ENCODE measurements at places on chromosomes 7 and 10.

DNA sequence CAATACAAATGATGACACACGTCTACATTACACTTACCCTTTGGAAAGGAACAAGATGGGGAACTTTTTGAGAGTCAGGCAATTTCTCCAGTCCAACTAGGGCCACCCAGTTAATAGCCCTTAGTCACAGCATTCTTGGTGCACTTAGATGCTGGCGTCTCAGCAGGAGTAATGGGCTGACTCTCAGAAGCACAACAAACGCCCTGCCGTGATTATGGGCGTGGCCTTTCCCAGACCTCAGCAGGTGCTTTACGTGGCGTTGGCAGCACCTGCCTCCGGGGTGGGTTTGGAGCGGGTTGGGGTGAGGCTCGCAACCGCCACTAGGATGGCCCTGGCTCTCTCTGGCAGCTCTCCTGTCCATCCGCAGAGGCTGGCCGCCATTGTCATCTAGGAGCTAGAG, 147.6 kb upstream of the SHH start:
- no peak for DNase-seq

GRCh38 chr7:51590746-51591145, 274.1 kb upstream of the COBL start:
- no peak for DNase-seq

GRCh38 chr7:2566890-2567678, 8.3 kb downstream of the IQCE start:
- DNase-seq = no peak

DNA sequence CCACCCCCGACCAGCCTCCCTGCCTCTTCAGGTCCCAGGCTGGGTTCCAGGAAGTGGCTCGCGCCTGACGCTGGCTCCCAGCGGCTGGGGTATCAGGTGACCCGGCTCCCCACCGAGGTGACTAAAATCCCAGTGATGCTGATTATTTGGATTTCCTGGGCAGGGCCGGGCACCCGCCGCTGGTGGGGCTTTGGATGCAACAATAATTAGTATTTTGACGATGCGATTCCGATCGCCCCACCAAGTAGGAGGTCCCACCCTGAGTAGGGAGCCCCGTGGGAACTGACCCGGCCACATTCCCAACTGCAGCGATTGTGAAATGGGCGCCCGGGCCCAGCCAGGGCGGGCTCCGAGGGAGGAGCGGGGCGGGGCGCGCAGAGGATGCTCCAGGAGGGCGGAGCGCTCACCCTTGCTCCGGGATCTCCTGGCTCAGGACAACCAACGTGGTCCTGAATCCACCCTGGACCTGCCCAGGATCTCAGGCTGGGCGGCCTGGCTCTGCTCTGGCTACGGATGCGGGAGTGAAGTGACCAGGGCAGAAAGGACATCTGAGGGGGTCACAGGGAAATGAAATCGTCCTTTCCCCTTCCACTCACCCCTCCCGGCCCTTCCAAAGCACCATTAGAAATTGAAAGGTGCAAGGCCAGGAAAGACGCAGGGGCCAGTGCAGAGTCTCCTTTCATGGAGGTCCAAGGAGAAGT, 32.6 kb downstream of the DUSP5 start:
- no peak for DNase-seq

DNA sequence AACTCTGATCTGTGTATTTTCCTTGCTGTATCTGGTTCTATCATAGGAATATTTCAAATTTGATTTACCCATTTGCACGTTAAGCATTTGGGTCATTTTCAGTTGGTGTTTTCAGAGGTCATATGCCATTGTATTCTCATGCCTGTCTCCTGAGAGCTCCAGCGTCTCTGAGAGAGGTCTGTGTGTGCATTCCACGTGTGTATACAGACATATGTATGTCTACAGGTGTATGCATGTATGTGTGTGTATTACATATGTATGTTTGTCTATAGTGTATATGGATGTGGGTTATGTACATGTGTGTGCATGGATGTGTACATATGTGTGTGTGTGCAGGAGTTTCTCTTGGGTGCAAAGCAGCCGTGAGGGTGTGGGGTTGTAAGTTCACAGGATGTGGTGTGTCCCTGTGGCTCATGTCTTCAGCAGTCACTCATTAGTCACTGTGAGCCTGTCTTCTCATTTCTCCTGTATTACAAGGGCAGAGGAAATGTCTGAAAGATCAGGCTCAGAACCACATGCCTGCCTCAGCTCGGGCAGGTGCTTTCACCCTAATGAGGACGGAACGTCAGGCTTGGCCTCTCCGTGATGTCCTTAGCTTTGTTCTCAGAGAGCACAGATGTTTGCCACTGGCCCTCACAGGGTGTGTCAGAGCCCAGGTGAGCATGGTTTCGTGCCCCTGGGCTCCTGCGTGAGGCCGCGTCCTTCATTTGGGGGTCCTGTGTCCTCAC, 101.6 kb downstream of the NKX6-2 start:
- no peak for DNase-seq

DNA sequence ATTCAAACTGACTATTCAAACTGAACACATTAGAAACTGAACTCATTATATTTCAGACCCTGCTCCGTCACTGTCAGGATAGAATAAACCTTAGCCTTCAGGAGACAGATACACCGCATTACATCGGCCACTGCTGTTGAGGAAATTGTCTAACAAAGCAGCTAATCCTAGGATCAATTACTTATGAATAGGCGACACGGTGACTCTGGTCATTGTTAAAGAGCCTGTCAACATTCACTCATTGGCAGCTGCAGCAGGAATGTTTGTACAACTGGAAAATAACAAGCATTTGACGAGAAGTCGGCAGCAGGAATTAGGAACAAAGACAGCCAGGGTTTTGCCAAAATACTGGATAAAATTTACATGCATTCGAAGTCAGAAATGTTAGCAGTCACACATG, 112.0 kb upstream of the MKX start:
- DNase-seq = no peak

DNA sequence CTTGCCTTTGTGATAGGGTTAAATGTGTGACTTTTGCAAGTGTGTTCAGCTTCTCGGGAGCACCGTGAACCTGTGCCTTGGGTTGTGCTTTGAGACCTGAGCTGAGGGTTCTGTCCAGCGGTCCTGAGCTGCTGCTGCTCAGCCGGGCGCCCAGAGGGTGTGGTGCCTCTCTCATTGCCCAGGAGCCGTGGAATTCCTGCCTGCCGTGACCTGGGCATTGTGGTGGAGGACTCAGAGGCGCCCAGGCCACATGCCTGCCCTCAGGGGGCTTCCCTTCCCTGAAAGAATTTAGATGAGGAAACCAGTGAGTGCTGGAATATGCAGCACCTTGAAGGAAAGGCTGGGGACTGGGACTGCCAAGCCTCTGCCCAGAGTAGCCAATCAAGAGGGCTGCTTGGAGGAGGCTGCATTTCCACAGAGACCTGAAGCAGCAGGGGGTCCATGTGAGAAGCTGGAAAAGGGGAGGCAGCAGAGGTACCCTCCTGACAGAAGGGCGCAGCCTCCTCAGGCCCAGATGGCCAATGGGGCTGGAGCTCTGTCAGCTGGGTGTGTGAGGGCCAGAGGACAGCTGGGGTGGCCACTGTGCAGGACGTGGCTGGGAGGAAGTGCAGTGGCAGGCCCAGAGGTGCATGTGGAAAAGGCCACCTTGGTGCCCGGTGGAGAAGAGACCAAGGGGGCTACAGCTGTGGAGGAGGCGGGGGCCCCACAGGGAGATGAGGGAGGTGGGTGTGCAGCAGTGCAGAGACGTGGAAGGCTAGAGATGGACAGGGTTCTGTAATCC, 107.3 kb downstream of the NKX6-2 start:
- no peak for DNase-seq

DNA sequence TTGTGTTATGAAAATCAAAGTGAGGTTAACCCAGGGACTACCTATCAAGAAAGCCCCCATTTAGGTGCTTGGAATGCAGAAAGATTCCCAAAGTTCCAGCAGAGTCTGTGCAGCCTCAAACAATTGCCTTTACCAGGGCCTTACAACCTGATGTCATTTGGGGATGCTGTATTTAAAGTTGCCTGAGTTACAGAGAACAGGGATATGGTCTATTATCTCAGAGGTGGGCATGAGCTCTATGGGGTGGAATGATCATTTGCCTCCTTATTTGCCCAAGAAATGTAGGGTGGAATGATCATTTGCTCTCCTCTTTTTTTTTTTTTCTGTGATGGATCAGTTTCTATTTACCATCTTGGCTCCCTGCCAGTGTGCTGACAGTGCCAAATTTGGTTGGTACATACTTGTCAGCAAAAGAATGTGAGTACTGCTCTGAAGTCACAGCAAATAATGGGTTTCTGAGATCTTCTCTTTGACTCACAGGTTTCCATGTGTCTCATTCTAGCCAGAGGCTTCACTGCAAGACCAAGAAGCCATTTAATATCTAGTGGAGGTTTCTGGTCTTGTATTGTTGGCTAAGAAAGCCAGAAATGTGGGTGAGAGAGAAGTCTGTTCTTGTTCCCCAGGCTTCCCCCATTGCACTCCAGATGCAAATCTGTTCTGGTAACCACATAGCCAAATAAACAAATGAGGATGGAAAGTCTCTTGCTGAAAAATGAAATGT, 45.5 kb upstream of the ZNRF2 start:
- DNase-seq = no peak

- DNase-seq = no peak
These were observed 179.1 kb upstream of the LRRTM3 start for GRCh38 chr10:66746711-66747110.

- no peak for DNase-seq
These were observed 120.1 kb upstream of the GNAI1 start for GRCh38 chr7:80014511-80014910.

DNA sequence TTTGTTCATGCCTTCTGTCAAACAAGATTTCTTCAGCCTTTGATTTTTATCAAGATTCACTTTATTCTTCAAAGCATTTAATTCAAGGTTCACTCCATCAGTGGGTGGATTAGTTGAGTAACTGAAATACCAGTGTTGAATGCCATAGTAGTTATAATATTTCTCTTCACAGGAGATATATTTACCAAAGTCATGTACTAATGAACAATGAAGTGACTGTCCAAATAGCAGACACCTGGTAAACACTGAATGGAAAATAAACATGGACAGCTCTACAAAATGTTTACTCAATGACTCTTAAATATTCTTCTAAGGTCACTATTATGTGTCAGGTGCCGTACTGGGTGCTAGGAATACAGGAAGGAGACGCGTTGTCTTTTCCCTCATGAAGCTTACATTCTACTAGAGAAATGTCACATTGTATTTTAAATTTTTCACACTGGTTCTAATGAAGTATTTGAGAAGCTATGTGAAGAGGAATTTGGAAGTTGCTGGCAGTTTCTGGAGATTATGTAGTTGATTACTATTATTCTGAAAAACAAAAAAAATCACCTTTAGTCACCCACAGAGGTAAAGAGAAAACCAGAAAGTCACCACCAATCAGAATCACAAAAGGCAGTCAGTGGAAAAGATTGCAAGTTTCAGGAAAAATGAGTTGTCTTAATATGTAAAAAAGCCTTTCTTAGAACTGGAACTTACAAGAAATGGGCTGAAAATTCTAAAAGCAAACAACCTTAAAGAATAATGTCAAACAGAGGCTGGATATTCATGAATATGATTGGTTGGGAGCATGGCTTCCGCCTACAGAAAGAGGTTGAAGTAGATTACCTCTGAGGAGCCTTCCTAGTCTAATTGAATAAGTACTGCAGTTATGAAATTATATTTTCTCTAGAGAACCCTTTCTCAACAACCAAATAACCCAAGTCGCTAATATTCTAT, 84.5 kb downstream of the RTKN2 start:
- DNase-seq = no peak

DNA sequence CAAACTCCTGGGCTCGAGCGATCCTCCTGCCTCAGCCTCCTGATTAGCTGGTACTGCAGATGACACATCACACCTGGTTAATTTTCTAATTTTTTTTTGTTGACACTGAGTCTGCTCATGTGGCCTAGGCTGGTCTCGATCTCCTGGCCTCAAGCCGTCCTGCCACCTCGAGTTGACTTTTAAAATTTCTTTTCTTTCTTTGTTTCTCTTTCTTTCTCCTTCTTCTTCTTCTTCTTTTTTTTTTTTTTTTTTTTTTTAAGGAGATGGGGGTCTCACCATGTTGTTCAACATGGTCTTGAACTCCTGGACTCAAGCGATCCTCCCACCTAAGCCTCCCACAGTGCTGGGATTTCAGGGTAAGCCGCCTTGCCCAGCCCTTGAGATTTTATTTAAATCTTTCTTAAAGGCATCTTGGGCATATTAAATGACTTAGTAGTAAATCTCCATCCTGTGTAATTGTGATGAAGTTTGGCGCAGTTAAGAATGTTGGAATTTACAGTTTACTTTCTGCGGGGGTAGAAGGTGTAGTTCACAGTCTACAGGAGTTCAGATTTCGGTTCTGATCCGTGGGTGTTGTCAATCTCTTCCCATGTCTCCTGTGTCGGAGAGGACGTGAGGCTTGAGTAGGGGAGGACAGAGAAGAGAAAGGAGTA, 1.0 kb upstream of the ITGA8 start:
- no peak for DNase-seq

DNA sequence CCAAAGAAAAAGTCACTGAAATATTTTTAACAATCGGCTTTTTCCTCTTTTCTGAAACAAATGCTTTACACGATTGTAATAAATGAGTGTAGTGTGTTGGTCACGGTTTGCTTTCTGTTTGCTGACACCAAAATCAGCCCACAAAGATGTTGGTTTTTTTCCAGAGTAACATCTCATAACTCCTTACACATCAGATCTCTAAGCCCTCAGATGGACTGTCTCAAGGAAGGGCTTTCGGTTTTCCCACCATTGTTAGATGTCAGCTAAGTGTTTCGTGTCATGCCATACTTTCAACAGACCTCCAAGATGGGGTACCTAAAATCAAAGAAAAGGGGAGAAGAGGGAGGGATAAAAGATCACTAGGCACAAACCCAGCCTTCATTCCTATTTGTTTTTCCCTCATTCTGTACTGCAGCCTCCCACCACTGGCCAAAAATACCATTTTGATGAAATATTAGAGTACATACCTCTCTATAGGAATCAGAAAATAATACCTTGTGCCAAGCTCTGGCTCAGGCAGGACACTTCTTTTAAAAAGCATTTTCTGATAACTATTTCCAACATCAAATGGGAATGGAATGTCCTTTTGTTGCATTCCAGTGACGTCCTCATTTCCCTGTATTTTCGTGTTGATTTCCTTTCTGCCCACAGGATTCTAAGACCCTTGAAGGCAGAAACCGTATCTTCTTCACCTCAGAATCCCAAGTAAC, 159.1 kb downstream of the DGKI start:
- no peak for DNase-seq

DNA sequence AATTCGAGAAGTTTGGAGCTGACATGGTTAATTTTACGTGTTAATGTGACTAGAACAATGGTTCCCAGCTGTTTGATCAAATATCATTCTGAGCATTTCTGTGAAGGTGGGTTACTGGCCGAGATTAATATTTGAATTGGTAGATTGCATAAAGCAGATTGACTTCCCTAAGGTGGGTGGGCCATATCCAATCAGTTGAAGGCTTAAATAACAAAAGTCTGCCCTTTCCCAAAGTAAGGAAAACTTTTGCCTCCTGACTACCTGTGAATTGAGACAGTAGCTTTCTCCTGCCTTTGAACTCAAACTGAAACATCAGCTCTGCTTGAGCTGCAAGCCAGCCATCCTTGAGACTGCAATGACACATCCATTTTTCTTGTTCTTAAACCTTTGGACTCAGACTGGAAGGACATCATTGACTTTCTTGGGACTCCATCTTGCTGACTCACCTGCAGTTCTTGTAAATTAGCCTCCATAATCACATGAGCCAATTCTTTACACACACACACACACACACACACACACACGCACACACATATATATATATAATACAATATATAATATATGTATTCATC, 63.1 kb upstream of the LRRTM3 start:
- no peak for DNase-seq

Data from stimulated activated CD8-positive, alpha-beta memory T cell treated with anti-CD3 and anti-CD28 coated beads, Interleukin-15, amount 100 ng/mL, for 24 hours (primary cell).